ENCODE measurements at places on chromosomes 3 and 15. TPM values are rescaled to one million over a fixed set of nuclear protein-coding genes. Genes with fewer than 3 reads are reported as not detected.

DNA sequence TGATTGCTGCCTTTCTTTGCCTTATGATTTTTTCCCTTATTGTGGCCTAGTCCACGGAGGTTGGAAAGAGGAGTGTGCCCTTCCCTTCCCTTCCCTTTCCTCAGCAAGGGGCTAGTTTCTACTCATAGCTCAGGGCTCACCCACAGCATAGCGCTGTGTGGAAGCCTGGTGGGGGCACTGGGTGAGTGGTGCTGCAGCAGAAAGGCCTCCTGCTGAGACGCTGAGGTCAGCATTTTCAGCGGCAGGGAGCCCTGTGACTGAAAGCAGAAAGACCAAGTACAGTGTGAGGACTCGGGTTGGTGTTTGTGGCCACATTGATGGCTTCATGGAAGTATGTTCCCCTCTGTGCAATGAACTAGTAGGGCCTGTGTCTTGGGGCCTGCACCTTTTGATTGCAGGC is 21.9 kb downstream of the CACNA1D start:
- DNase-seq: no peak

The DUOX1 gene
- 1.3 TPM for polyA plus RNA-seq

GRCh38 chr3:11001020-11001657 is 8.6 kb downstream of the SLC6A1 start:
- peak; percentile 98 for DNase-seq

DNA sequence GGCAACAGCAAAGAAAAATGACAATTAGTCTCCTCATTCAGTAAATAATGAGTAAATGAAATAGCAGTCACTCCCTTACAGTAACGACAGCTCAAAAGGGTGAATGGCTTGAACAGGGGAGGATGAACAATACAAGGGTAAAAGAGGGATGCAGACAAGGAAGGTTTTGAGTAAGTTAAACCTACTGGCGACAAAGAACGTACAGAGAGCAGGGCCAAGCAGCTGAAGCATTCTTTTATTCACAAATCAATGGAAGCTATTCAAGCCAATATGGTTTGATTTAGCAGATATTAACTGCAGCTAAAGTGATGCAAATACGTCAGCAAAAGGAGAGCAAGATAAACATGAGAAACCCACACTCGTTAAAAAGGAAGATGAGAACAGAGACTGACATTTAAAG is 90.7 kb upstream of the ICE2 start:
- DNase-seq: no peak

The TRH gene
- 13.8 TPM for polyA plus RNA-seq

GRCh38 chr15:56672721-56673120 is 60.6 kb downstream of the ZNF280D start:
- no peak for DNase-seq

DNA sequence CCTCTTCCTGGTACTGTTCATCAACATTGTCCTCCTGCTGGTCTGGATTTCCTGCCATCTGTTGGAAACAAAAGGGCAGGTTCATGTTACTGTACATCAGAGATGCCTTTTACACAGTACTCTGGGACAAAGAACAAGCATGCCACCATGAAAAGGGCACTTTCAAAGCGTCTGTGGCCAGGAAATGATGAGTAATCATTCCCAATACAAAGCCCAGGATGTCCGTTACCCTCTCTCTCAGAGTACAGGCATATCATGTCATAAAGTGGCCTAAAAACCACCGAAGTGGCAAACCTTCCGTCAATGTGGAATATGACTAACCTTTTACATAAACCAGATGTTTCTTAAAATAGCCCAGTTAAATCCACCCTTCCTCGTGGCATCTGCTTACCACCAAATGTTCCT is 71.2 kb downstream of the GOLIM4 start:
- DNase-seq: no peak

DNA sequence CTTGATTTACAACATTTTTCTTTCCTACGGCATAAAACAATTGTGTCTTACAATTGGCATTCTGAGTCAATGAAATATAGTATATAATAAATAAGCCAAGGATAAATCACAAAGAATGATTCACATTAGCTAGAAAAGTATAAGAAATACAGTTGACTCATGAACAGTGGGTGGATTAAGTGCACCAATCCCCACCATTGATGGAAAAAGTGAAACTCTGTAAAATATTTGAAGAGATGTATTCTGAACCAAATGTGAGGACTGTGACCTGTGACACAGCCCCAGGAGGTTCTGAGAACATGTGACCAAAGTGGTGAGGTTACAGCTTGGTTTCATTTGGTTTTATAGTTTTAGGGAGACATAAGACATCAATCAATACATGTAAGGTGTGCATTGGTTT is 227.5 kb downstream of the ALCAM start:
- DNase-seq: no peak

The THUMPD3 gene
- polyA plus RNA-seq: 20.6 TPM

The OR5H14 gene
- not detected for polyA plus RNA-seq

GRCh38 chr3:193711523-193711963 is 118.5 kb downstream of the OPA1 start:
- no peak for DNase-seq
